ENCODE measurements at places on chromosomes 6 and 20.

DNA sequence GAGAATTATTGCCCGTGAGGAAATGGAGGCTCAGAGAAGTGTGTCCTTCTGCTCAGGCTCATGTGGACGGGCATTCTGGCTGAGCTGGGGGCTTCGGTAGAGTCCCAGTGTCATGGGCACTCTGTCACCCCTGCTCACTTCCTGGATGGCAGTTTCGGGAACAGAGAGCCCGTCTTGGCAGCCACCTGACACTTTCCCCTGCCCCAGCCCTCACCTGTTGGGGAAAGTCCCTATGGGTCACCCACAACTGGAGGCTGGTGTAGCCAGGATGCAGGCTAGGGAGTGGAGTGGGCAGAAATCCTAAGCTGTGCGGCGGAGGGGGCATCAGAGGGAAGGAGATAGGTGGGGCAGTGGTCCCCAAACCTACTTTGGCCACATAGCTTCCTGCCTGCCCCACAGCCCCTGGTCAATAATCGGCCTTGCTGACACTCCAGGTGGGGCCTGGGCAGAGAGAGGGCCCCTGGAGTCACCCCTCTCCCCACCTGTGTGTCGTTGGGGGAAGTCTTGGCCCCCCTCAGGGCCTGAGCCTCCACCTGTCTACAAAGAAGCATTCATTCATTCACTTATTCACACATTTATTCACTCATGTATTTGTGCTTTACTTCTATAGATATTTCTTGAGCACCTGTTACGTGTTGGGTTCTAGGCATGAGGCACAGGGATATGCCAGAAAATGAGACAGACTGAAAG lies 40.5 kb downstream of the SNAI1 start:
- no peak for DNase-seq

- no peak for DNase-seq
Measured at GRCh38 chr6:166282394-166283032, 25.7 kb downstream of the PRR18 start.

DNA sequence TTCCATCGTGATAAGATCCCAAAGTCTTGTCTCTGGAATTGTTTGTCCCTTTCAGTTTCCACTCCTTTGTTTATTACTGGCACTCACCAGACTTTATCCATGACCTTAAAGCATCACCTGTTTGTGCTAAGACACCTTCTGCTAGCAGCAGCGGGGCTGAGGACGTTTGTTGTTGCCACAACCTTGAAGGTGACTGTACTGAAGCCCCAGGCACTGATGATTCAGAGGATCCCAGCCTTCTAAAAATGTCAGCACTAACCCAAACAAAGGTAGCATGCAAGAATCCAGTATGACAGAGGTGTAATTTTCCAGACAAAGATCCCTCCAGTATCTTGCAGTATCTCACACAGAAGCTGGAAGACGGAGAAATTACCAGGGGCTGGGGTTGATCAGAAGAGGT lies 28.9 kb upstream of the SMIM8 start:
- DNase-seq = no peak

DNA sequence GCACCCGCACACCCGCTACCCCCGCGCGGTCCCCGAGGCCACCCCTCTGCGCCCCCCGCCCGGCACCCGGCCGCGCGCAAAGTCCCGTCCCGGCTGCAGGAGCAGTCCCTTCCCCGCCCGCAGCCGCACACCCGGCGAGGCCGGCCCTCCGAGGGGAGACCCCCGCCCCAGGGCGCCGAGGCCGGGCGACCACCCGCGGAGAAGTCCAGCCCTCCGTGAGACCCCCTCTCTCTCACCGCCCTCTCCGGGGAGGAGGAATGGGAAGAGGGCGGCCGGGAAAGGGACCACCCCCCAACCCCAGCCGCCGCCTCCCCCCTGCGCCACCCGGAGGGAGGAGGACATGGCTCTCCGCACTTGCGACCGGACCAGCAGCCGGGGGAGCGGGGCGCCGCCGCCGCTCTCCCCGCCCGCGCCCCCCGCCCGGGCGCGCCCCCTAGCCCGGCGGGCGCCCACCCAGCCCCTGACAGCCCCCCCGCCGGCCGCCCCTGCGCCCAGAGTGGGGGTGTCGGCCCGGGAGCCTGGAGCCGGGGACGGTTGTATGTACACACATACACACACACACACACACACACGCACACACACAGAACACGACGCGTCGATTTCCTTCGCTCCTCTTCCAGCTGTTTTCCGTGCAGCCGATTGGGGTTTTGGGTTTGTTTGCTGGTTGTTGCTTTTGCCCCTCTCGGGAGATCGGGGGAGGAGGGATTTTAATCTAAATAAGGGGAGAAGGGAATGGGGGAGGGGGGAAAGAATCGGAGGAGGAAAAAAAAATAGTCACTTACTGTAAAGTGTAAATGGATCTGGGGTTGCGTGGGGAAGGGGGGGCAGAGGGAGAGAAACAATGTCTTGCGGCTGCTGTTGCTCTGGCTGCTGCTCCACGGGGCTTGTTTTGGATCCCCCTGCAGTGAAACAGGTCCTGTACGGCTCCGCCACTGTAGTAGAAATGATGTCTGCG lies at the start of gene ATXN1:
ATXN1 (minus strand) TSS at position 945 of the 955 bp plus-strand sequence.
- peak; percentile 18 for DNase-seq

GRCh38 chr20:5096463-5096862 lies 23.3 kb downstream of the PCNA start:
- no peak for DNase-seq

DNA sequence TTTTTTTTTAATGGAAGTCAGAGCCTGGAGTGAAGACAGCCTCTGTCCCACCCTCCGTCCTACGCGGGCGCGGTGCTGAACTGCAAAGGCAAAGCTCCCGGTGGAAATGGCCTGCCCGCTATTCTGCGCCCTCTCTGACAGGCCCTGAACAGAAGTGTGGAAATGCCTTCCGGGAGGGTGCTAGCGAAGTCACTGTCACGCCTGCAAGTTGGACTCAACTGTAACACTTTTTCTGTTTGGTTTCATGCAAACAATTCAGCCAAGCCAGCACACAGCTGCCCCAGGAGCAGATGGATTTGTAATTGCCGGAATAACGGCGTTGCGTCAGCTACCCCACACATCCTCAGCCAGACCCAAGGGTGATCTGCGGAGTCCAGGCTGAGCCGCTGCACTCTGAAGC lies 107.6 kb downstream of the PSMB1 start:
- no peak for DNase-seq

DNA sequence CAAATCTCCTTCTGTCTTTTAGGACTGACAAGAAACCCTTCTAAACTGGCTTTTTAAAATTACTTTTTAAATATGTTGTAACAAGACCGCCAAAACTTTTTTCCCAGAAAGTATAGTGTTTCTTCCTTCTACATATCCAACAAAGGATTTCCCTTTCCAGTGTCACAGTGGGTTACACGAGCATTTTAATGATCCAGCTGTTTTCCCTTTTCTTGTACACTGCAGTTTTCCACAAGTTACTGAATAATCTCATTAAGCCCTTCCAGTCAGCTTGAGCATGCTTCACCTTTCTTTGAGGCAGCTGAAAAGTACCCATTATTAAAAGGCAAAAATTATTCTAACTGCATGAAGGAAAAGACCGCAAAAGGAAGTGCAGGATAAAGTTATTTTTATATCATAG lies 48.6 kb downstream of the CD24 start:
- no peak for DNase-seq

- no peak for DNase-seq
Measured at GRCh38 chr20:39885975-39886649, 802.9 kb downstream of the MAFB start.

- DNase-seq = no peak
Measured at GRCh38 chr6:42021847-42022754, 28.2 kb upstream of the TAF8 start.

- no peak for DNase-seq
Measured at GRCh38 chr20:44651434-44651683, 140 bp downstream of the ADA start.

DNA sequence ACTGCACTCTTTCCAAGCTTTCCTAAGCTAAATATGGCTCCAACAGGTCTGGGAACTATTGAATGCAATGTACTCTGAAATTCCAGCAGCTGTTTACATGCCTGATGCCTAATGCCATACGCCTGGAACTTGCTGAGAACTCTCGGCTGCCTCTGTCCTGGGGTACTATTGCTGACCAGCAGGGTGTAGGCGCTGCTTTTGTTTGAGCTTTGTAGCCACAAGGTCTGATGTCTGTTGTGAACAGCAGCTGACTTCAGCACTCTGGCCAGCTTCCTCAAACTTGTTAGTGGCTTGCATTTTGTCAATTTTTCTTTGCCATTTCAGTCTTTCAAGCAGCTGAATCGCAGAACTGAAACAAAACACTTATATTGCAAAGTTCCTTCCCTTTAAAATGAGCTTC lies 26.7 kb downstream of the SAYSD1 start:
- no peak for DNase-seq

GRCh38 chr20:45911486-45912343 lies at the start of gene PLTP:
Gene PLTP (minus strand): TSS chr20:45912155. CDS start chr20:45911452, 703 bp downstream.
- DNase-seq = no peak

GRCh38 chr6:27126815-27127537 lies 120.5 kb upstream of the PRSS16 start:
- no peak for DNase-seq

- no peak for DNase-seq
Measured at GRCh38 chr20:20953738-20954618, 152.2 kb downstream of the LINC00237 start.

DNA sequence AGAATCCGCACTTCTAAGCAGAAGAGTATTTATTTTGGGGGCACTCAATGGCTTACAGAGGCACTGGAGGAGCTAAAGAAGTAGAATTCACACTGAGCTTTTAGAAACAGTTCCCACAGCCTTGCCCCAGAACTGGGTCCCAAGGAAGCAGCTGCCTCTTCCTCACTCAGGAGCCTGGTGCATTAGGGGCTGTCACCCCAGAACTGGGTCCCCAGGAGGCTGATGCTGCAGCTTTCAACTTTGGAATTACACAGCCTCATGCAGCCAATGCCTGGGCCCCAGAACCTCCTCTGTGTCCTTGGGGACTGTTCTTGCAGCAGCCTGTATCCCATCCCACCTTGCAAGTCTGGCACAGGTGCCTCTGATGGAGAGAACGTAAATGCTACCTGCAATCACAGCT lies 96.4 kb downstream of the DACT2 start:
- no peak for DNase-seq

DNA sequence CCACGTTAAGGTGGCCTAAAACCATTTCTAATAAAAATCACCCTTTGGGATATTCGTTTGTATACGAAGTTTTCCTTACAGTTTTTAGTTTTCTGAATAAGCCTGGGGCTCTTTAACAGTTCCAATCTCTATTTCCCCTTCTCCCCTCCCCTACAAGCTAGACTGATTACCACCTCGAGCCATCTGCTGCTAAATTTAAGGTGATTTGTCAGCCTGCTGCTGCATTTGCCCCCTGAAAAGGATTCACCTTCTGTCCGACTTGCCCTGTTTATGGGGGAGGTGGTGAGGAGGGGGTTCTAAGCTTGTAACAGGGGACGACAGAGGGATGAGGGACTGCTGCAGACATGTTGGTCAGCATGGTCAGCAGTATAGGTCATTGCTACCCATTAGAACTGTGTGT lies 146.3 kb downstream of the JARID2 start:
- no peak for DNase-seq

GRCh38 chr6:150567823-150568383 lies 31.8 kb upstream of the PLEKHG1 start:
- no peak for DNase-seq

DNA sequence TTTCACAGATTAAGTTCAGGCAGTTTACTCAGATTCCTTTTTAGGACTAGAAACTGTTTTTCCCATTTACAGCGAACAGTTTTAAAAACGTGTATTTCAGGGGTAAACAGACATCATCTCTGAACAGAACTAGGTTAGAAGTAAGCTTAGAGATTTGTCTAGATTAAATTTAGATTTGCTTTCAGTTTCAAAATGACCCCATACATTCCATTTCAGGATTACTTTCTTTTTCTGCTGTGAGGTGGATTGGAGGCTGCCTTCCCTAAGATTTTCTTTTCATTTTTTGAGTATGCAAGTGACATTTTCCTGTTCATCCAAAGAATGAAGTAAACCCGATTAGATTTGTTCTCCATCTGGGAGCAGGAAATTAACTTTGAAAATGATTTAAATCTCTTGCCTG lies 747.2 kb downstream of the KHDRBS2 start:
- DNase-seq = no peak

- DNase-seq = peak; percentile 59
Measured at GRCh38 chr6:53065266-53066076, at the start of gene FBXO9. Gene FBXO9 (plus strand): TSS chr6:53065404. CDS start chr6:53065790, 386 bp downstream.

GRCh38 chr20:47792021-47792618 lies 6.8 kb upstream of the SULF2 start:
- no peak for DNase-seq

GRCh38 chr20:49674383-49675352 lies 39.0 kb downstream of the B4GALT5 start:
- DNase-seq = no peak

DNA sequence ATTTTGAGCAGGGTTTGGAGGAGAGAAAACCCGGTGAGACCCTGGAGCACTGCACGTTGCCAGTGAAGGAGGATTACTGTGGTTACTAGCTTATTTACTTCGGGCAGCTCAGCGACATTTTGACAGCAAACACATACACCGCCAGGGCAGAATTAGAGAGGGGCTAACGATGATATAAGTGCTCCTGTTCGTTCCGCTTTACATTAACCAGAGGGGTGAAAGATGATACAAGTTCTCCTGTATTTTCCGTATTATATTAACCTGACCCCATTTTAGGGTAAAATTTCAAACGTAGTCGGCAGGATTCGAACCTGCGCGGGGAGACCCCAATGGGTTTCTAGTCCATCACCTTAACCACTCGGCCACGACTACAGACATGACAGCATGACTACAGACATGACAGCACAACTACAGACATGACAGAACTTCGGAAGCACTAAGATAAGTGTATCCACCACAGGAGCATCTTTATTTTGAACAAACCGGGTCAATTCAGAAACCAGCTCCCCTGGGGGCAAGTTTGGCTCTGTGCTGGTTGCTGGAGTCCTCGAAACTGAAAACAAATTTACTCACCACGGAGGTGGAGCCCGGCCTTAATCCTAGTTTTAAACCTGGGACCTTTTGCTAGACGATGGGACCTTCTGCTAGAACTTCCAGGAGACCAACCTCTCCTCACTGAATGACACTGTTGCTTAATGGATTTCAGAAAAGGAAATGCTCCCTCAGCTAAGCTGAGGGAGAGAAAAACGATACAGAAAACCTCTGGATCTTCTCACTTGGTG lies 80.4 kb upstream of the ZNF184 start:
- no peak for DNase-seq

GRCh38 chr6:133306931-133307330 lies 65.8 kb downstream of the EYA4 start:
- no peak for DNase-seq

GRCh38 chr6:123203928-123204327 lies 207.9 kb downstream of the CLVS2 start:
- DNase-seq = no peak

DNA sequence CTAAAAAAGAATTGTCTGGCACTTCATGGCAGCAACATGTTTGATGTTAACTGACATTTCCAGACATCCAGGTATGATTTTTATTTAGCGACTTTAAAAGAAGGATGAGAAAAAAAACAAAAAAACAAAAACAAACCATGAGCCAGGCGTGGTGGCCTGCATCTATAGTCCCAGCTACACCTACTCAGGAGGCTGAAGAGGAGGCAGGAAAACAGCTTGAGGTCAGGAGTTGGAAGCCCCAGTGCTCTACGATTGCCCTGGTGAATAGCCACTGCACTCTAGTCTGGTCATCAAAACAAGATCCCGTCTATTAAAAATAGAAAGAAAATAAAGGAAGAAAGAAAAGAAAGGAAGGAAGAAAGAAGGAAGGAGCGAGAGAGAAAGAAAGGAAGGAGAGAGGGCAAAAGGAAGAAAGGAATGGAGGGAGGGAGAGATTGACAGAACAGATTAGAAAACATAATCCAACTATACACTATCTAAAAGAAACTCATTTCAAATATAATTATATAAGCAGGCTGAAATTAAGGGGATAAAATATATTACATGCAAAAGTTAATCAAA lies 141.6 kb downstream of the TRIM27 start:
- no peak for DNase-seq
